ENCODE measurements at places on chromosomes 4 and X. TPM values are rescaled to one million over a fixed set of nuclear protein-coding genes. Genes with fewer than 3 reads are reported as not detected.

Gene DOK7
- 30.9 TPM for total RNA-seq

Gene DMRTC1
- total RNA-seq = 0.62 TPM

Gene MAGEC3
- not detected for total RNA-seq

Gene CXCR3
- total RNA-seq = 0.92 TPM

Gene TMPRSS11B
- total RNA-seq = 84.9 TPM

Gene GUCY1A1
- 47.1 TPM for total RNA-seq

Gene ADH1A
- total RNA-seq = not detected

Gene DNAAF6
- not detected for total RNA-seq

Gene UVSSA
- total RNA-seq = 8.5 TPM

Gene GLOD5
- total RNA-seq = not detected

Gene IL13RA2
- 1.6 TPM for total RNA-seq

Gene GABRG1
- total RNA-seq = not detected

Gene CXCL13
- 0.31 TPM for total RNA-seq

Gene PNMA6F
- not detected for total RNA-seq

Gene ZNF711
- 34.5 TPM for total RNA-seq

Gene TRO
- 47.0 TPM for total RNA-seq
